ENCODE measurements at places on chromosomes 2 and 18. TPM values are rescaled to one million over a fixed set of nuclear protein-coding genes. Genes with fewer than 3 reads are reported as not detected.

GRCh38 chr2:234793212-234793785 is 158.5 kb upstream of the SH3BP4 start:
- DNase-seq: no peak
- H3K27me3 ChIP-seq: no peaks in the 10 kb centered on the region
- H3K4me1 ChIP-seq: peaks cover 29% of the 10 kb centered on the region
- H3K36me3 ChIP-seq: no peaks in the 10 kb centered on the region
- no peak overlapping the region for H3K4me3 ChIP-seq
- H3K27ac ChIP-seq: peak overlapping the region; percentile 88

- H3K4me3 ChIP-seq: no peak overlapping the region
- H3K27ac ChIP-seq: peak overlapping the region; percentile 91
- H3K4me1 ChIP-seq: peaks cover 63% of the 10 kb centered on the region
- no peak for DNase-seq
- no peaks in the 10 kb centered on the region for H3K36me3 ChIP-seq
Measured at GRCh38 chr18:48959921-48960920, 9.5 kb upstream of the SMAD7 start.

GRCh38 chr2:189305291-189305943 is 125.9 kb upstream of the COL5A2 start:
- H3K4me1 ChIP-seq: peaks cover 8% of the 10 kb centered on the region
- no peaks in the 10 kb centered on the region for H3K36me3 ChIP-seq
- no peak for DNase-seq
- no peaks in the 10 kb centered on the region for H3K27me3 ChIP-seq
- no peak overlapping the region for H3K4me3 ChIP-seq

GRCh38 chr2:162002623-162003235 is 71.3 kb downstream of the DPP4 start:
- H3K27ac ChIP-seq: no peak overlapping the region
- H3K4me3 ChIP-seq: no peak overlapping the region
- peaks cover 31% of the 10 kb centered on the region for H3K27me3 ChIP-seq
- H3K4me1 ChIP-seq: no peaks in the 10 kb centered on the region
- DNase-seq: no peak

- peaks cover 3% of the 10 kb centered on the region for H3K27me3 ChIP-seq
- no peak for DNase-seq
- no peak overlapping the region for H3K4me3 ChIP-seq
- H3K36me3 ChIP-seq: no peaks in the 10 kb centered on the region
Measured at GRCh38 chr2:148604927-148605326, 39.6 kb upstream of the EPC2 start.

GRCh38 chr2:164824872-164825271 is 16.8 kb downstream of the COBLL1 start:
- DNase-seq: no peak
- no peak overlapping the region for H3K4me3 ChIP-seq
- peaks cover 5% of the 10 kb centered on the region for H3K4me1 ChIP-seq
- H3K36me3 ChIP-seq: no peaks in the 10 kb centered on the region
- H3K27me3 ChIP-seq: no peaks in the 10 kb centered on the region

DNA sequence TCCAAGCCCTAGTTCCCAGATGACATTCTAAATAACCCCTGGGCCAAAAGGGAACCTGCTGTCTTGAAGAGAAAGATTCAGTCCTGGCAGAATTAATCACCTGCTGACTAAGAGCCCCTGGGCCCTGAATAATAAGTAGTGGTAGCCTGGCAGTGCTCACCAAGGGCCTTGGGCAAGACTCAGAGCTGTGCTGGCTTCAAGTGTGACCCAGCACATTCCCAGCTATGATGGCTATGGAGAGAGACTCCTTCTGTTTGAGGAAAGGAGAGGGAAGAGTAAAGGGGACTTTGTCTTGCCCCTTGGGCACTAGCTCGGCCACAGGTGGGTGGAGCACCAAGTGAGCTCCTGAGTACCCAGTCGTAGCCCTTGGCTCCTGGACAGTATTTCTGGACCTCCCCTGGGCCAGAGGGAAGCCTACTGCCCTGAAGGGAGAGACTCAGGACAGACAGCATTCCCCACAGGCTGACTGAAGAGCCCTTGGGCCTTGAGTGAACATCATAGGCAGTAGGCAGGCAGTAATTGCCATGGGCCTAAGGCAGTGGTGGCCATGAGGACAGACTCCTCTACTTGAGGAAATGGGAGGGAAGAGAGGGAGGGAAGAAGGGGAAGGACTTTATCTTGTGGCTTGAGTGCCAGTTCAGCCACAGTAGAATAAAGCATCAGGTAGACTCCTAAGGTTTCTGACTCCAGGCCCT is 40.0 kb upstream of the INPP4A start:
- no peak overlapping the region for H3K27ac ChIP-seq
- no peaks in the 10 kb centered on the region for H3K4me1 ChIP-seq
- H3K36me3 ChIP-seq: no peaks in the 10 kb centered on the region
- H3K27me3 ChIP-seq: peaks cover 55% of the 10 kb centered on the region

GRCh38 chr18:58761970-58762780 is 90.9 kb downstream of the MALT1 start:
- peaks cover 5% of the 10 kb centered on the region for H3K4me1 ChIP-seq
- DNase-seq: peak; percentile 76
- no peaks in the 10 kb centered on the region for H3K36me3 ChIP-seq
- no peak overlapping the region for H3K27ac ChIP-seq
- no peak overlapping the region for H3K4me3 ChIP-seq

DNA sequence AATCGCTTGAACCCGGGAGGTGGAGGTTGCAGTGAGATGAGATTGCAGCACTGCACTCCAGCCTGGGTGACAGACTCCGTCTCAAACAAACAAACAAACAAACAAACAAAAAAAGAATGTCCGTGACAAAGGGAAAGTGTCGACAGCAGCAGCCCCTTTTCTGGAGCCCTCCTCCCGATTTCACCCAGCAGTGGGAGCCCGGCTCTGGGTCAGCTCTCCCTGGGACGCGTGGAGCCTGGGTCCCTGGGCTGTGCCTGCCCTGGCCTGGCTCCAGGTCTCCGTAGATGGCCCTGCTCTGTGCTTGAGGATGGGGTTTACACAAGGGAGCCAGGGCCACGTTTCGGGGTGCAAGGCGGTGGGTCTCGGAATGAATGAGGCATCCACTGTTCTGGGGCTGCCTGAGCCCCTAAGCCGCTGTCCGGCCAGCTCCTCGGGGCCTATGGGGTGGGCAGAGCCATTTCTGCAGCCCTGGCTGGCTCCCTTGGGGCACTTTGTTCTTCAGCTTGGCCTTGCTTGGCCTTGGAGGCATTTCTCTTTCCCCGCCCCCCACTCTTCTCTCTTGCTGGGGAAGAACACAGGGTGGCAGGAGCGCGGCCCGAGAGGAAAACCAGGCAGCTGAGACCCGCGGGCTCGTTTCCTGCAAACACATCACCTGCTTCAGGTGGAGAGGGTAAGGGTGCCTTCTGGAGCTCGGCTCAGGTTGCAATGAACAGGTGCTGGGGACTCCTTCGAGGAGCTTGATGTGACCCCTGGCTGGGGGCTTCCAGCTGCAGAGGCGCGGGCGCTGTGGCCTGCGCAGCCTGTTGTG is 29.1 kb downstream of the RTP5 start:
- no peaks in the 10 kb centered on the region for H3K27me3 ChIP-seq
- no peak overlapping the region for H3K27ac ChIP-seq
- no peak for DNase-seq
- H3K4me3 ChIP-seq: no peak overlapping the region
- peaks cover 15% of the 10 kb centered on the region for H3K4me1 ChIP-seq
- H3K36me3 ChIP-seq: no peaks in the 10 kb centered on the region

DNA sequence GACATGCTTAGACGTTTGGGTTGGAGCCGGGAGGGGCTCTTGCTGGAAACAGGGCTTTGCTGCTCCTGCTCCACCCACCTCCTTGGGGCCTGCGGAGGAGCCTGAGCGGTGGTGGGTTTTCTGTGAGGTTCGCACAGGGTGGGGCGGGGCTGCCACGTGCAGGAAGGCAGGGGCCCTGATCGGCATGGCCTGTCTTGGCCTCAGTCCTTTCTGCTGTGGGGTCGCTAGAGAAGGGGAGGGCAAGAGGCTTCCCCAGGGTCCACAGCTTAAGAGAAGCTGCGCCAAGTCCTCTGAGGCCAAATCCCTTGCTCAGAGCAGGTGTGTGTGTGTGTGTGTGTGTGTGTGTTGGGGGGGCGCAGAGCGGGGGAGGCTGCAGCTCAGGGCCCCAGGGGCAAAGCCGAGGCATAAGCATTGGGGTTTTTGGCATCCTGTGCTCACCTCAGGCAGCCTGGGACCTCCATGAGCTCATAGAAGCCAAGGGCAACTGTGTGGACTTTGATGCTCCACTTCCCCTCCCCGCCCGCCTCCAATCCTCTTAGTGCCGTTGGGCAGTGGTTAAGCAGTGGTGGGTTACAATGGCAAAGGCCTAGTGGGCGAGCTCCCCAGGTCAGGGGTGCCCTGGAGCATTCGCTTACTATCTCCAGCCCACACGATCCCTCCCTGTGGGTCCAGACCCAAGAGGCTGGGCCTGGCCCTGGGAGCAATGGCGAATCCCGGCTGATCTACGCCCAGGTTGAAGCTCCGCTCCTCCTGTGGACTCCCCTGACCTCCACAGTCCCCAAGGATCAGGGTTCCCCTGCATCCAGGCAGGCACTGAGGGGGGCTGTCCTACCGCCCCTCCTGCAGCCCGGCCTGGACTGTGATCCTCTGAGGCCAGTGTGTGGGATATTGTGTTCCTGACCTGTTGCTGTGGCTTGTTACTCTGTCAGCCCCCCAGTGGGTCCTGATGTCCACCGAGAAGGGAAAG is 28.9 kb downstream of the TOGARAM2 start:
- no peaks in the 10 kb centered on the region for H3K27me3 ChIP-seq
- peaks cover 23% of the 10 kb centered on the region for H3K4me1 ChIP-seq
- DNase-seq: no peak
- H3K4me3 ChIP-seq: no peak overlapping the region
- H3K27ac ChIP-seq: no peak overlapping the region

- H3K4me1 ChIP-seq: peaks cover 47% of the 10 kb centered on the region
- peak overlapping the region; percentile 90 for H3K27ac ChIP-seq
- peaks cover 1% of the 10 kb centered on the region for H3K36me3 ChIP-seq
- H3K27me3 ChIP-seq: no peaks in the 10 kb centered on the region
- no peak overlapping the region for H3K4me3 ChIP-seq
- DNase-seq: no peak
Measured at GRCh38 chr2:215712219-215712868, 276.5 kb upstream of the FN1 start.

GRCh38 chr2:36069074-36069473 is 286.5 kb upstream of the CRIM1 start:
- no peaks in the 10 kb centered on the region for H3K4me1 ChIP-seq
- no peak overlapping the region for H3K4me3 ChIP-seq
- H3K27me3 ChIP-seq: peaks cover 9% of the 10 kb centered on the region
- DNase-seq: no peak
- H3K36me3 ChIP-seq: no peaks in the 10 kb centered on the region

DNA sequence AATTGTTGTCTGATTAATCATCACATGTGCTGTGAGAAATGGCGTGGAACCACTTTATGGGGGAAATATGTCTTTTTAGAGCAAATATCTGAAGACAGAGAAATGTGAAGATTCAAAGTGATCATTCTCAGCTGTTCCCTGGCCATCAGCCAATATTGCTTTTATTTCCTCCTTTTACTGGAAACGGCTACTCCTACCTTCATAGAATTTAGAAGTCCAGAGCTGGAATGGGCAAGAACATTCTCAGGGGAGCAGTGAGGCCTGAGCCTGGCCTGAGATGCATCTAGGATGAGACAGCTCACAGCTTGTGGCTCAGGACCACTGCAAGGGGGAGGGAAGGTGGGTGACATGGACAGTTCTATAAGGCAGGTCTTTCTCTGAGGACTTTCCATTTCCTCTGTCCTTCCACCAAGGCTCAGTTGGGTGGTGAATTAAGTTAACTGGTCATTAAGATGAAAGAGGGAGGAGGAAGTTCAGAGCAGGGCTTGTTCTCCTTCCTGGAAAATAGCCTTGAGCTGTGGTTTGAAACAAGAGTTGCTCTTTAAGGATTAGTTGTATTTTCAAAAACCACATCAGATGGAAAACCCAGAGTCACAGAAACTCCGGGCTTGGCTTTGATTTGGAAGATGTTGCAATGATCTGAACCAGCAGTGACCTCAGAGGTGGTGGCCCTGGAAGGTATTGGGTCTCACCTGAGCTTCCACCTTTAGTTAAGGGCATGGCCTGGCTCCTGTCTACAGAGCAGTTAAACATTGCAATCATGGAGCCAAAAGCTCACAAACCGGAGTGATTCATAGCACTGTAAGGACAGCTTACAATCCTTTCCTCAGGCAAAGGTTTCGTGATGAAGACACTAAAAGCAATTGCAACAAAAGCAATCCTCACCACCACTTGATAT is 144.3 kb downstream of the VAPA start:
- H3K4me1 ChIP-seq: peaks cover 57% of the 10 kb centered on the region
- no peaks in the 10 kb centered on the region for H3K36me3 ChIP-seq
- DNase-seq: no peak

DNA sequence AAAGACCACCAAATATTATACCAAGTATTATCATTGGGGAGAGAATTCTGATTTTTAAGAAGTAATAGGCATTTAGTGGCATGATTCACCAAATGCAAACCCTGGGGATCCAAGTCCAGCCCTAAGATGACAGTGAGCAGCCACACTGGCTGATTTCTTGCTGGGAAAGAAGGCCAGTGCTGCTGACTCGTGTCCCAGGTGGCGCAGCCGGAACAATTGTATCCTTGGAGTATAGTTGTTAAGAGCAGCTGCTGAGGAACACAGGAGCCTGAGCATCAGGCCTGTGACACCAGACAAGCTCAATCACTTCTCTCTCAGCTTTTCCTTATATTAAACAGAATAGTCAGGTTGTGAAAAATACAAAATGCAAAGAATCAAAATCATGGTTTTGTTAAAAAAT is 48.4 kb downstream of the LRP1B start:
- no peaks in the 10 kb centered on the region for H3K36me3 ChIP-seq
- no peaks in the 10 kb centered on the region for H3K27me3 ChIP-seq
- no peak for DNase-seq
- no peaks in the 10 kb centered on the region for H3K4me1 ChIP-seq
- no peak overlapping the region for H3K27ac ChIP-seq

GRCh38 chr2:69505710-69506109 is 68.5 kb upstream of the NFU1 start:
- H3K27me3 ChIP-seq: no peaks in the 10 kb centered on the region
- H3K36me3 ChIP-seq: peaks cover 55% of the 10 kb centered on the region
- H3K4me3 ChIP-seq: no peak overlapping the region
- H3K4me1 ChIP-seq: no peaks in the 10 kb centered on the region
- DNase-seq: no peak

The PRADC1 gene
- total RNA-seq: 15.1 TPM

The DPP4 gene
- total RNA-seq: not detected

The LYG1 gene
- 1.8 TPM for total RNA-seq

The SNORC gene
- 1.9 TPM for total RNA-seq

The PMAIP1 gene
- 24.4 TPM for total RNA-seq

Data from osteocyte (in vitro differentiated cells).